ENCODE measurements at places on chromosomes 11 and 22.

DNA sequence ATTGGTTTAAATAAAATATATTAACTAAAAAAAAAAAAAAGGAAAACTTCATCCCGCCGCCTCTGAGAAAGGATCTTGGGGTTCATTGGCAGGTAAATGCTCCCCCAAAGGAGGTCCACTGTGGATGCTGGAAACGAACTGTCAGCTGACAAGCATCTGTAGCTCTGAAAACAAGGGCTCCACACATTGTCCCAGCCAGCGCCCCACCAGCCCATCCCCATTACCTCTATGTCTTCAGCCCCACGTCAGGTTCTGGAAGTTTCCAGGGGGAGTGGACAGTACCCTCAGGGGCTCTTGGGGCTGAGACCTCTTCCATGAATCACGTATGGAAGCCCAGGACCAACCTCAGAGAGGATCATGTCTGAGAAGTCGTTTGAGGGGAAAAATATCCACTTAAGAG, 66.4 kb upstream of the WNT7B start:
- DNase-seq, result no peak

DNA sequence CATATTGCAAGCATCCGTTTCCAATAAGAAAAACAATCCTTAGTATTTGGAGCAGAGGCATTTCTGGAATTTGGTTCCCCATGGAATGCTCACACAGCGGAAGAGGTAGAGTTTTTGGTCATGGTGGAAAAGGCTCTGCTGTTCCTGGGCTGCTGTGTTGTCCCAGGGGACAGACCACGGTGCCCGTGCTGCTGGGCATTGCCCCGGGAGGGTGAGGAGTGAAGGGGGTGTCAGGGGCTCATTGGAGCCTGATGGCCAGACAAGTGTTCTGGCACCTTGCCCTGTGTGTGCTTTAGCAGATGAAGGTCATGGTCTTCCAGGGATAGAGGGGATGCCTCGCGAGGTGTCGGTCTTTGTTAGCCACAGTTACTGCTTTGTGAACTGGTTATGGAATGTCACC, 61.2 kb downstream of the MPPED1 start:
- no peak for DNase-seq

- DNase-seq, result peak; percentile 30
Measured at GRCh38 chr11:32586576-32587190, 3.1 kb downstream of the EIF3M start.

- DNase-seq, result peak; percentile 74
Measured at GRCh38 chr11:107824668-107825369, 33.8 kb downstream of the SLC35F2 start.

DNA sequence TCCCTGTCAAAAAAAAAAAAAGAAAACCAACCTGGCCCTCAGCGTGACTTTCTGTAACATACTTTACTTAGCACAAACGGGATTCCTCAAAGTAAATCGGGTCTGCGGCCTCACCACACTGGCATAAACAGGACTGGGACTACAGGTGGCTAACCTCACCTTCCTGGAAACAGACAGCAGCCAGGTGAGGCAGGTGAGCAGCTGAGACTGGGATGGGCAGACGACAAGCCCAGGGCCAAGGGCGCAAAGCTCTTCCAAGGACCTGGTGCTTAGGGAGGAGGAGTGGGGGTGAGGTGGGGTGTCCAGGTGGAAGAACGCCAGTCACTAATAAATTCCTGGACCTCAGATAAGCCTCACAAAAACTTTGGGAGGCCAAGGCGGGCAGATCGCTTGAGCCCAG, 15.0 kb downstream of the CPT1A start:
- no peak for DNase-seq

DNA sequence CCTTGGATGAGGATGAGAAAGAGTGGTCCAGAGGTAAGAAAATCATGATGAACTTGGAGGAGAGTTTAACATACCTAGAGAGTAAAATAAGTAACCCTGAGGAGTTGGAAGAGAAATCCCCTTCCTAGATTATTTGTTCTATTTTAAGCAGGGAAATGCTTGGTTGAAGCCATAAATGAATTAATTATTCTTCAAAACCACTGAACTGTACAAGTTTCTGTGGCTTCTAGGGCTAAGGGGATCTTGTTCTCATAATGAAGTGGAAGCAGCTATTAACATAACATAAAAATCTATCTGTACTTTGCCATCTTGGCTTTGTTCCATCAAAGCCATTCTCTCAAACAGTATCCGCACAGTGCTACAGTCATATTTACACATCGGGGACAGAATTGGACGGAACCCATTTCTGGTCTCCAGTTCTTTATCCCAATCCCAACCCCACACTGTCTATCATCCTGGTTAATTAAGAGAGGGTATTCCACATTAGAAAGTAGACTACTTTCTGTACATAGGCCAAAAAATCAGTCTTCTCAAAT, 14.5 kb upstream of the ARHGAP42 start:
- no peak for DNase-seq

GRCh38 chr11:57646194-57646798, 3.4 kb downstream of the YPEL4 start:
- DNase-seq, result no peak

- no peak for DNase-seq
Measured at GRCh38 chr11:27361649-27362431, 1.2 kb downstream of the CCDC34 start.

- DNase-seq, result no peak
Measured at GRCh38 chr11:133598906-133599305, 66.6 kb upstream of the OPCML start.

DNA sequence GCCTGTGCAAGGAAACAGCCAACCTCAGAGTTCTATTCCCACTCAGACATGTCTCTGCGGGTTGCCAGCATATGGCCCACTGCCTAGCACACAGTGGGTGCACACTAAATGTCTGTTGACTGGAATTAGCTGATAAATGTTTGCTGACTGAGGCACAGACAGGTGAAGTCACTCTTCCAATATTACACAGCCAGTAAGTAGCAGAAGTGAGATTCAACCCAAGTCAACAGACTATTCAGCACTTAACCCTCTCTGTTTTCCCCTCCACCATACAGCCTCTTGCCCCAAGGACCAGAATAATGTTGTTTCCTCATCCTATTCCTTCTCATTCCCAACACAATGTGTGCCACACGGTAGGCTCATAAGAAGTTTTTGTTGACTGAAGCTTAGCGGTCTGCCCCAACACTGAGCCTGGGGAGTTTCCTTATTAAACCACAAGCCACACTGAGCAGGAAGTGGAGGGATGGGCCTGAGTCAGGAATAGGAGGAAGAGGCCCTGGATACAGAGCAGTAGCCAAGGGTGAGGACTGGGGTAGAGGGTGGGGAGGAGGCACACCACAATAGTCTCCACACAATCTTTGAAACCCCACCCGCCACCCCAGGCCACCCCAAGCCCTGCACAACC, 15.7 kb upstream of the IL10RA start:
- DNase-seq, result peak; percentile 59

DNA sequence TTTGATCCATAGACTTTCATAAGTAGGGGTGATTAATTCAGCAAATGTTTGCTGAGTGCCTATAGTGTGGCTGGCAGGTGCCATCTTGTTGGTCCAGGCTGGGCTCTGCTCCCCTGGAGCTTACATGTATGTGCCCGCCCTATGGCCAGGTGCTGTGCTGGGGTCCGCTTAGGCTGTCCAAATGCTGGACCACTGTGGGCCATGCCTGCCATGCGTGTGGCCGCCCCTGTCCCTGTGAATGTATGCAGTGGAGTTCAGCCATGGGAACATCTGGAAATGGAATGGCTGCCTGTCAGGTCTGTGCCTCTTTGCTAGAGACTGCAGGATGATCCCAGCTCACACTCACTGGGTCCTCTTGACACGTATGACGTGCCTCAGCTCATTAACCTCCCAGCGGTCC, 594.6 kb downstream of the TBC1D22A start:
- DNase-seq, result no peak

- no peak for DNase-seq
Measured at GRCh38 chr11:2076441-2076840, 62.7 kb downstream of the IGF2 start.

DNA sequence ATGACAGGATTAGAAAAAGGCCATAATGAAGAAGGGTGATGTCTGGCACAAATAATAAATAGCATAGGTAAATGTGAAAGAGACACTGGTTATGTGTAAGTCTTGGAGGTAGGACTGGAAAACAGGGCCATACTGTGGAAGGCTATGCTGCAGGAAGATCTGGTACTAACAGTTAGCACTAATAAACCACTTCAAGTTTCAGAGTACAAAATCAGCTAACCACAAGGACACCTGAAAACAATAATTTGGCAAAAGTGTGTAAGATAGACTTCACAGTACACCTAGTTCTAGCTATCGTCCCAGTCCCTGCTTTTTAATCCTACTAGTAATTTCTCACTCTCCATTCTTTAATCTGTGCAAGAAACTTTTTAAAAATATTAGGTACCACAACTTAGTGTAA, 44.3 kb downstream of the CWF19L2 start:
- no peak for DNase-seq

DNA sequence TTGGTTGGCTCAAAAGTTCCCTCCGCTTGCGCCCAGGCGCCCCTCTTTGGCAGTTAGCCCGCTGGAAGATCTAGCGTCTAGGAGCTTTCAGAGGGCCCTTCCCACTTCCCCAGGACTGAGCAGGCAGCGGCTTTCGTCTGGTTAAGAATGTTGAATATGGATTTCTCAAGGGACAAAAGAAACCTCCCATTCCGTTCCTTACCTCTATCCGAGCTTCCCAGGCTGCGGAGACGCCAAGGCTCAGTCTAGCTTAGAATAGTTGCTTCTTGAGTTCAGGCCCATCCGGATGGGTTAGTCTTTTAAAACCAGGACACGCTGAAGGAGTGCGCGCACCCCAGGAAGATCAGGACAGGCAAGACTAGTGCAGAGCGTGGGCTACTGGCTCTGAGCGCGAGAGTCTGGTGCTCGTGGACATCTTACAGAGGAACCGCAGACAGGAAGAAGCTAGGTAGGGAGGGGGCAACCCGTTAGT, 1.6 kb downstream of the NELL1 start:
- DNase-seq, result no peak

GRCh38 chr11:114386131-114386530, 14.2 kb downstream of the C11orf71 start:
- no peak for DNase-seq

DNA sequence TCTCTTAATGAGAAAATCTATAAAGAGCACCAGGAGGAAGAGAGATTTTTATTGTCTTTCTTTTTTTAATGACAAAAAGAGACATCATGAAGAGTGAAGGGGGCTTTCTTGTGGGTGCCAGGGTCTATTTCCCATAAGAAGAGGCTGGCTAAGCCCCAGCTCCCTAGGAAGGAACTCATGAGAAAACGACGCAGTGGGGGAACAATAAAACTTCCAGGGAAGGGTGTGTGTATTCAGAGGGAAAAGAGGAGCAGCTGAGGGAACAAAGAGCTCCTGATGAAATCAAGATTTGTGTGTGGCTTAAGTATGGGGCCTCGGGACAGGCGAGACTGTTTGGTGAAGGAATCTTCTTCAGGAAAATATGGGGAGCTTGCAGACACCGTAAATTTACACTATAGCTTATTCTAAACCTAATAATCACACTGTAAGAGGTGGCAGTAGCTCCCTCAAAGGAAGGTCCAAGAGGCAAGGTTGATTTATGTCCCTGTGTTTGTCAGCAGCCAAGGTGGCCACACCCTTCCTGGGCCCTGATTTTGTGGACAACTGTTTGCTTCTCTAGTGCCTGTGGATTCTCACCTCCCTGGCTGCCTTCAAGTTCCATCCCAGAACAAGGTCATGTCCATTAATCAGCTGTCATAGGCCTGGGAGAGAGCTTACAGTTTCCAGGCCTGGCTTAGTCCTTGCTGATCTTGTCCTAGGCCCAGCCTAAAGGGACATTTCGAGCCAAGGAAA, 615.7 kb downstream of the INSC start:
- no peak for DNase-seq

GRCh38 chr11:94861306-94861845, 93.2 kb downstream of the AMOTL1 start:
- no peak for DNase-seq

- no peak for DNase-seq
Measured at GRCh38 chr11:57903441-57904123, 120.1 kb upstream of the OR9Q1 start.

DNA sequence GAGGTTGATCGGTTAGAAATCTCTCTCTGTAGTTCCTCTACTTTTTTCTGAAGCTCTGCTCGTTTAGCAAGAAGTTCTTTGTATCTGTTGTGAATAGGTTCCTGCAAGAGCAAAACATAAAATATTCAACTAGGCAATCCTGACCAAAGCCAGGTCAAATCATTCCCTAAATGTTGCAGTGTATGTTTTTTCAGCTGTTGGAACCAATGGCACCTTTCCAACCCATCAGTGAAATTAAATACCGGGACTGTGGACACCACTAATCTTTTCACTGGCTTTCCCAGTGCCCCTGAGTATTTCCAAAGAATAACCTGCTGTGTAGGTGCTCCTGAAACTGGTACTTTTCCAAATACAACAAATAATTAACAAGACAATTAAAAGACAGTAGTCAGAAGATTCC, 45.1 kb downstream of the CEP57 start:
- no peak for DNase-seq

DNA sequence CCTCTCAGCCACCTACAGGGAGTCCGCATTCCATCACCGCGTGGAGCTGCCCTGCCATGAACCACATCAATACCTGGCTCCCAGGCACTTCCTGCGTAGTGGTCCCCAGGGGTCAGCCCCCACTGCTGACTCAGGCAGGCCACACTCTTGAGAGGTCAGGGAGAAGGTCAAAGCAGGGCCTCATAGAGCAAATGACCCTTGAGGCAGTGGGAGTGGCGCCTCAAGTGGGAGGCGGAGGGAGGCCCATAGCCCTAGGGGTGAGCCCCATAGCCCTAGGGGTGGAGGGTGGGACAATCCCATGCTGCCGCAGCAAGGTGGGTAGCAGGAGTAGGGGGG, 5.0 kb downstream of the PRDX5 start:
- no peak for DNase-seq
